ENCODE measurements at places on chromosomes 7 and 10.

DNA sequence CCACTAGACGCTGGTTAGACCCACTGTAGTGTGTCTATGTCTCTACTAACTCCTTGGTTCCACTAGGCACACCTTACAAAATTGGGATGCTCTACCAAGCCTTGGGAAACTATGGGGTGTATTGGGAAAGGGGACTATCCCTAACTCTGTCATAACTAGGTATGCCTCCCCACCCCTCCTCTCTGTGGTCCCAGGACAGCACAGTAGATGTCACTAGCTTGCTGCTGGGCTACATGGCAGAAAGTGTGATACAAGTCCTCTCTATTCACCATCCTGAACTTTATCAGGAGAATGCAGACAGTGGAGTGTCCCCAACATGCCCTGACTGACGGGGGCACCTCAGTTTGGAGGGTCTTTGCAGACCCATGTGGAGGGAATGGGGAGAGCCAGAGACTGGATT is 30.3 kb upstream of the TMEM273 start:
- no peak for DNase-seq

DNA sequence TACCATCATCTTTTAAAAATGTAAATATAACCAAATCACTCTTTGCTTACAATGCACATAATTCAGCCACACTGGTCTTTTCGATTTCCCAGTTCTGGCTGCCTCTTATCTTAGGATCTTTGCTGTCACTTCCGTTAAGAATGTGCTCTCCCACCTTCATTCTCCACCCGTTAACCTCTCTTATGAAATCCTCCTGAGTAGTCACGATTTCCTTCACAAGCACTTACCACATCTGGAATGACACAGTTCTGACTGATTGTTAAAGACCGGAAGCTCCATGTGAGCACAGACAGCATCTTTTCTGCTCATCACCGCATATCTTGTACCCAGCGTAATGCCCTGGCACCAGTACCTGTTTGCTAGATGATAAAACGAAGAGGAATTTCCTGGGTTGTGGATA is 84.3 kb downstream of the CUL2 start:
- DNase-seq: no peak

DNA sequence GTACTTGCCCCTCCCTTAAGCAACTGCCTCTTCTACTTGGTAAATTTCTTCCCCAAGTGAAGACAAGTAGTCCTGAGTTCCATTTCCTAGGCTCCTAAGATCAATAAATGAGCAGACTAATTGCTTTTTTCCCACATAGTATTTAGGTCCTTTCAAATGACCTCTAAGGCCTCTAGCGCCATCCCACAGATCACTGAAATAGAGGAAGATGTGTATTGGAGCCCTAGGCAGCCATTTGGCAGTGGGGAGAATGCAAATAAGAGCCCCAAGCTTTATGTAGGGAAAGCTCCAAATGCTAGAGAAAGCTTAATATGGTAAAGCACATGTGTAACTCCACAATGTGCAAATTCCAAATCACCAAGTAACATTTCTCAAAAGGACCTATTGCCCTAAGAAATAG is 316.5 kb upstream of the PHF14 start:
- DNase-seq: no peak

- DNase-seq: no peak
These were observed 4.0 kb downstream of the BAMBI start for GRCh38 chr10:28681291-28681763.

GRCh38 chr7:50261593-50261992 is 42.9 kb upstream of the IKZF1 start:
- DNase-seq: no peak

GRCh38 chr7:134593530-134594392 is 44.9 kb downstream of the AKR1B15 start:
- DNase-seq: no peak

- DNase-seq: no peak
These were observed 83.1 kb downstream of the FZD1 start for GRCh38 chr7:91347290-91347689.

DNA sequence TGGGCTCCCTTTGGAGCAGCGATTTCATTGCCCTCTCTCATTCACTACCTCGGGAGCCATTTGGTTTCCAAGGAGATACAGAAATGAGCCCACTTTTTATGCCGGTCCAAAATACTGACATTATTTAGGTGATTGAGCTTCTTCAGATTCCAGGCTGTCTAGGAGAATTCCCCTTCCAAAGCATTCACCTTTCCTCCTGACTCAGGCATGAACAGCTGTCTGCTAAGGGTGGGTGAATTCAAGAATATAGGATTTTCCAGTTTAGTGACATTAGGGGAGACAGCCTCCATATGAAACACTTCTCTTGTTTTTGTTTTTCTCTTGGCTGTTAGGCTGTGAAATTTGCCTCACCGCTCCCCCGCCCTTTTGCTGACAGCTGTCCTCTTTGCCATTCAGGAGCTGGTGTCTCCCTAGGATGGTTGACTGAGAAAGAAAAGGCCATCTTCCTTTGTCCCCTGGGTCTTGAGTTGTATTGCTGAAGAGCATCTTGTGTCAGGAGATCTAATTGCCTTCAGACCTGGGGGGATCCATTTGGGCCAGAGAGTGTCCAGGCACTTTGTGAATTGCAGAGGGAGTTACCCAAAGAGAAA is 56.7 kb downstream of the LRRC4 start:
- DNase-seq: no peak

DNA sequence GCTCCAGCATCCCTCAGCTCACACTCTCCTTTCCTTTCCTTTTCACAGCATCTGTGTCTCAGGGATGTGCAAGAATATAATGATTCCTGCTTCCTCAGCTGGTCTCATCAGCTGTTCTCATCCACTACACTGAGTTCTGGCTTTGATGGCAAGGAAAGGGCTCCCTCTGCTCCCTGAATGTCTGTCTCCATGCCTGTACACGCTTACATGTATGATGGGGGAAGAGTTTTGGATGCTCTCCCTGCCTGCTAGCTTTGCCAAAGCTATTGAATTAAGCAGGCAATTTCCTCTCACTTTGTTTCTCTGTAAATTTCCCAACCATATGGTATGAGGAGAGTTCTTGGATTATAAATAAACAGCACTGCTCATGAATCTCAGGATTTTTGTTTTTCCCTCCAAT is 254.5 kb downstream of the SORCS3 start:
- no peak for DNase-seq

DNA sequence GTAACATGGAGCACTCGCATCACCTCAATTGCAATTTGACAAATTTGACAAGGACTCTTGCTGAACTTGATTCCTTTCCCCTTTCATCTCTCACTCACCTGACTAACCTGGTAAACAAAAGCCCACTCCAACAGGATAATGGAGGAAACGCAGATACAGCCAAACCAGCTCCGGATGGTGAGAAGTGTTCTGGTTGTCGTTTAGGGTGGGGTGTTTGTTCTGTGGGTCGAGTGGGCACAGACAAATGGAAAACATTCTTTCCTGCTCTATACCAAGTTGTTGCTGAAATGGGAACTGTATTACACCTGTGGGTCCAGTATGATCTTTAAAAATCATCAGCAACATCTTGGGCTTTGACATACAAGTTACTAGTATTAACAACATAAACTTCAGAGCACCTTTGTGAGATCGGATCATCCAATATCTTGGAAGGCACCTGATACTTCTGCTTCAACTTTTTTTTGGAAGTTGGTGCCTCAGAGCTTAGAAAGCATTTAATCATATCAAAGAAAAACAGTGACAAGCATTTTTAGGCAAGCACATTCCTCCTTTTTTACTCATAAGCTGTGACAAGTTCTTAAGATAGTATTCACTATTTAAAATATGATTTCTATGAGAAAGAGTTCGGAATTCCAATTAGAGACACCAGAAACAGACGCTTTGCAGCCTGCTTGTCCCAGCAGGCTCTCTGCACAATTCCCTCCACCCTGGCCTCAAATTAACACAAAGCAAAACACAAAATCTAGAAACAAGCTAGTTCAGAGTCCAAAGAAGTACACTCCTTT is 58.1 kb downstream of the CCDC186 start:
- DNase-seq: no peak

- DNase-seq: no peak
These were observed 50.0 kb upstream of the GRB10 start for GRCh38 chr7:50832744-50833143.

GRCh38 chr10:75105576-75106197 is 5.8 kb upstream of the SAMD8 start:
- no peak for DNase-seq

GRCh38 chr10:77887631-77888355 is 38.8 kb downstream of the DLG5 start:
- DNase-seq: no peak

GRCh38 chr7:129122078-129122750 is 22.3 kb upstream of the TSPAN33 start:
- no peak for DNase-seq

DNA sequence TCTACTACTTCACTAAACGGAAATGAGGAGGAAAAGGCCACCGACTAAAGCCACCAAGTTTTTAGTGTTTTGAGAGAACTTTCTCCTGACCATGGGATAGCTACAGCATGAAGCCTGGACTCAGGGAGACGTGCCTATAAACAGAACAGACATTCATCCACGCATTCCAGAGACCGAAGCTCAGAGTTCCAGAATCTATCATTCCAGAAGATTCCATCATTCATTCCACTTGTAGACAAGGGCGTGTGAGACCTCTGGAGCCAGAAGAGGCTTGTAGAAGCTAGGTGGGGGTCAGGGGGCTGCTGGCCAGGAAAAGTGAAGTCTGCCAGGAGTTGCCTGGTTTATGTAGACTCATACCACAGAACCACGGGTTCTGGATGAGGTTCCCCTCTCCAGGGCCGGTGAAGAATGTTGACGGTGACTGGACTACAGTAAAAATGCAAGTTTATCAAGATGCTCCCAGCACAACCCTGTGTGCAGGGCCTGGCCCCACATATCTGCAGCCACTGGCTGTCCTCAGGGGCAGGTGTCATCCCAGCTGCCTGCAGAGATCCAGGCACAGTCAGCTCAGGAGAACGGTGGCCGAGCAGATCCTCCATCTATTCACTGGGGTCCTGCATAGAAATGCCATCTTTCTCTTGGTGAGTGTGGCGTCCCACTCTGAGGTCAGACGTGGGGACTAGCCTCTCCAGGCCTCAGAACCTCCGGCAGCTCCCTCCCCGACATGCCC is 215.7 kb downstream of the USP6NL start:
- DNase-seq: no peak

DNA sequence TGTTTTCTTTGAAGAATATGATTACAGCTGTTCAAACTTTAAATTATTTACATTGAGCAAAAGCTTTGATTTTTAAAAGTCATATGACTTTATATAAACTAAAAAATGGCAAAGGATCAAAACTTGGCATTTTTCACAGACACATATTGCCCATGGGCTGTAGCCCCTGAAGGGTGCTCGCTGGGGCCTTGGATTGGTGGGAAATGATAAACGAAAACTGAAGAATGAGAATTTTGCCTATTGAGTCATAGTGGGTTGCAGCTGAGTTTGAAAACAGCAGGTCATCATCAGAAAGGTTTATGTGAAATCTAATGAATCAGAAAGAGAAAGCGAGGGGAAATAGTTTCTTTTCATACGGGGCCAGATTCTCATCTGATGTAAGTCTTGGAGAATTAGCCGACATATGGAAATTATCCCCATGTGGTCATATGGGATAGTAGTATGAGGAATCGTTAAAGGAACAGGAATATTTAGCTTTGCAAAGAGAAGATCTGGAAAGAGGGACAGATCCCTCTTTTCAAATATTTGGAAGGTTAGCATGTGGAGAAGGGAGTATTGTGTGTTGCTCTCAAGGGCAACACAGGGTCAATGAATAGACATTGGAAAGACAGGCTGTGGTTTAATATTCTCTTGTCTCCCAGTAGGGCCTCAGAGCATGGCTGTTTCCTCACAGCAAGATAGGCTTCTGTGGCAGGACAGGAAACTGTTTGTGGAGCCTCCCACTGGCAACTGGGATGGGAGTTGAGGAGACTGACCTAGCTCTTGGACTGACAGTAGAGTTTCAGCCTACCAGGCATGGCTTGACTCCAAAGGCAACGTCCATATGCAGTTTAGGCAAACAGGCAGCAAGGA is 119.0 kb downstream of the FZD1 start:
- no peak for DNase-seq

GRCh38 chr10:92305133-92306072 is 14.4 kb downstream of the MARCHF5 start:
- no peak for DNase-seq

DNA sequence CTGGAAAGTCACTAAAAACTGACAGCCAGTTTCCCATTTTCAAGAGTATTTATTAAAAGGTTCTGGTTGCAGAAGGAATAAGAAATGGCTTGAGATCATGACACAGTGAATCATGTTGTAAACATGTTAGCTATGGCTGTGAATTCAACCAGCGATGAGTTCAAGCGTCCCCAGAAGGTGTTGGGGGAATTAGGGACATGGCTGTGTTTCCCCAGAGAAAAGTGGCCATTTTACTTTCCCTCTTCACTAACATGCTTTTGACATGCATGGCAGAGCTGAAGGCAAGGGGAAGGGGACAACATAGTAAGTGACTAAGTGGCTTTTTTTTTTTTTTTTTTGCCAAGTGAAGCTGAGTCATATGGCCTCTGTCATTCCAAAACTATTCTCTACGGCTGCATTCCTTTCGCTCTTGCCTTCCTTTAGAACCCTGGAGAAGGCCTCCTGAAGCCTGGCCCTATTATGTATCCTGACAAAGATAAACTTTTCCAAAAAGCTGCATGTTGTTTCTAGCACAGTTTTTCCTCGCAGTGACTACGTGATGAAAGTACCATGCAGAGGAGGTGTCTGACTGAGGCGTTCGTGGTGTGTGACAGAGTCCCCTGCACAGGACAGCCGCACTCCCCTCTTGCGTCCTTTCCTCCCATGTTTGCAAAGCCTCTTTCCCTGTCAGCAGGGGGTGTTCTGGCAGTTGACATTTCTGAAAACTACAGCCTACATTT is 46.9 kb downstream of the EGFR start:
- no peak for DNase-seq

DNA sequence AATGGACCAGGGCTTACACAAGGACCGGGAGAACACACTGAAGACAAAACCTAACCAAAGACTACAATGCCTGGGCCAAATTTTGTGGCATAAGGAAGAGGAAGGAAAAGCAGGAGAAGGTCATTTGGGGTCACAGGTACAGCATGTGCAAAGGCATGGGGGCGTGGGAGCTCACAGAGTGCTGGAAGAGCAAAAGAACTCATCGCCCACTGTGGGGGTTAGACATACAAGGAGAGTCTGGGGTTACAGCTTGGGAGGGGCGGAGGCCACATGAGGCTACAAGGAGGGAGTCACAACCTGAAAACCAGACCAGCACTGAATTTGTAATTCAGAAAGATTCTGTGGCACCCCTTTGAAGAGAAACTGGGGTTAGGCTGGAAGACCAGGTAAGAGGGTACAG is 9.7 kb downstream of the PUS7 start:
- DNase-seq: no peak

GRCh38 chr7:50739744-50740435 is 42.8 kb downstream of the GRB10 start:
- DNase-seq: peak; percentile 46

DNA sequence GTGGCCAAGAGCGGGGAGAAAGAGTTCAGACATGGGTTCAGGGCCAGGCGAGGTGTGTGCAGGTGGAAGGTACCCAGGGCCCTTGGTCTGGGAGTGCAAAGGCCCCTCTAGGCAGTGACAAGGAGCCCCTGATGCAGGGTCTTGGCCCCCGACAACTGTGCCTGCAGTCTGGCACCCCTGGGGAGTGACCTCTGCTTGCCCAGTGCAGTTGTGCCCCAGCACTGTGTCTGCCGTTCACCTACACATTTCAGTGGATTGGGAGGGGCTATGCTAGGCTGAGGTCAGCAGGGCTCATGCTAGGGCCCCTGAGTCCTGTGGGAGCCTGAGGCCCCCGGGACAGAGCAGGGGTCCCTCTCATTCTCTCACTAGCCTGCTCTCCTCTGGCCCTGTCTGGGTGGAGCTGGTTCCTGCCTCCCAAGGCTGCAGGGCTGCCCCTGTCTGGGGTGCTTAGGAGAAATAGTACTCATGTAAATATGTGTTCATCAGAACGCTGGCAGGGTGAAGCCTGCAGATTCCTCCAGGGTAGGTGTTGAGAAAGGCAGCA is 550.4 kb downstream of the TCERG1L start:
- no peak for DNase-seq
